ENCODE measurements at places on chromosomes 3 and 15.

GRCh38 chr3:162134571-162134970 lies 638.0 kb downstream of the OTOL1 start:
- no peak for DNase-seq

DNA sequence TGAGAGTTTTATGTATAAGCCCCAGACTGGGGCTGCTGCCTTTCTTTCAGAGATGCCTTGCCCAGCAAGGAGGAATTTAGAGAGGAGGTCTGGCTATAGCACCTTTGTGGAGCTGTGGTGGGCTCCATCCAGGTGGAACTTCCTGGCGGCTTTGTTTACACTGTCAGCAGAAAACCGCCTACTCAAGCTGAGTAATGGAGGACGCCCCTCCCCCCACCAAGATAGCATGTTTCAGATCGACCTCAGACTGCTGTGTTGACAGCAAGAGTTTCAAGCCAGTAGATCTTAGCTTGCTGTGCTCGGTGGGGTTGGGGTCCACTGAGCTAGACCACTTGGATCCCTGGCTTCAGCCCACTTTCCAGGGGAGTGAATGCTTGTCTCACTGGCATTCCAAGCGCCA lies 155.6 kb downstream of the STXBP5L start:
- no peak for DNase-seq

DNA sequence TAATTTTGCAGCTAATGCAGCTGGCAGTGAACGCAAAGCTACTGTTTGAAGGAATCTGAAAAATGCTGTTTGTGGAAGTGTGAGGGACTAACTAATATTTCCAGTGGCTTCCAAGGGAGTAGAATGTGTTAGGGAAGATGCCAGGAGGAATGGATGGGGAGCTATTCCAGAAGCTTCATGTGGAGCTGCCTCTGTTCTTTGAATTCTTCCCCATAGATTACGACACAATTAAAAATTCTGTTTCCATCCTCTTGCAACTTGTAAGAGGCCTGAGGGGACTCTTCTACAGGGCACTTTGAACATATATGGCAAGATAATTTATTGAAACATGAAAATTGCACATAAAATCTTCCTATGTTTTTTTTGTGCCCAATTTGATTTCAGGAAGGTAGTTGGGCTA lies 74.3 kb upstream of the CTXND1 start:
- no peak for DNase-seq

DNA sequence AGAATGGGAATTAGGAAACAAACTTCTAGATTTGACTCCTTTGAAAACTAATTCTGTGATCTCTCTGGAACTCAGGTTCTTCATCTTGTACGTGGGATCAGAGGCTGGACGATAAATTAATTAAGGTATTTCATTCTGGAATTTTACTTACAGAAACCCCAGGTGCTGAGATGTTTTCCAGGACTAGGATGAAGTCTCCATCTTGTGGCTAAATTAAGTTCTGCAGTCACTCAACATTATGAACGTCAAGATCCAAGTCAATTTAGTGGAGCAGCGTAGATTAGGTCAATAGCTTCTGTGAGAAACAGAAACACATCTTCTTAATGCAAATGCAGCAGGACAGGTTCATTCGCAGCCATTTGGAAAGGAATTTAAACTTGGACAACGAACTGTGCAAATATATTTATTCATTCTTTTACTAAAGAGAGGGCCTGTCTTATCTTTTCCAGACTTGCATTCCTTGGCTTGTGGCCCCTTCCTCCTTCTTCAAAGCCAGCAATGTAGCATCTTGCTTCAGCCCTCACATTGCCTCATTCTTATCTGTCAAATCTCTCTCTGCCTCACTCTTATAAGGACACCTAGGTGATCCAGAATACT lies 26.7 kb upstream of the TMC3 start:
- DNase-seq, result no peak

DNA sequence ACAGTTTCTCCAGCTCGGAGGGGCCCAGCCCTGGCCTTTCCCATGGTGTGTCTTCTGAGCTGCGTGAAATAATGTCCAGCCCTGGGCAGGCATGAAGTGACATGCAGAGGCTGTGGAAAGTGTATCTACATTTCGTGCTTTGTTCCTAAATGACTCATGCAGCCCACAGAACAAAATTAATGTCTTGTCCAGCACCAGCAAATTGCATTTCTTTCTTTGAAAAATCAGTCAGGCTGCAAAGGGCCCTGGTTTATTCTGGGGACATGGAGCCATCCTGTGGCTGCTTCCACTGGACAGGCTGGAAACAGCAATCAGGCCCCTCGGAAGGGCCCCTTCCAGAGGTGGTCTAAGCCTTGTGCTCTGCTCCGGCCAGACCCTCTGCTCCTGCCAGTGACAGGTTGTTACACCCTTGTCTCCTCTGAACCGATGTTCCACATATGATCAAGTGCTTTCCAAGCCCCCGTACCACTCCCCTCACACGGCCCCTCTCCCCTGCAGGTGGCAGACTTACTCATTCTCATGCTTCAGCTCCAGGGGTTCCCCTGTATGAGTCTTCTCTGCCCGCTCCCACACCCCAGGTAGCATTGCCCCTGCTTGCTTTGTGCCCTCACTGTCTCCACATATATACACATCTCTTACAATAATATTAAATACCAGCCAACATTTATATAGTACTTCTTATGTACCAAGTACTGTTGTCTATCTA lies 33.7 kb downstream of the CRYGS start:
- no peak for DNase-seq

DNA sequence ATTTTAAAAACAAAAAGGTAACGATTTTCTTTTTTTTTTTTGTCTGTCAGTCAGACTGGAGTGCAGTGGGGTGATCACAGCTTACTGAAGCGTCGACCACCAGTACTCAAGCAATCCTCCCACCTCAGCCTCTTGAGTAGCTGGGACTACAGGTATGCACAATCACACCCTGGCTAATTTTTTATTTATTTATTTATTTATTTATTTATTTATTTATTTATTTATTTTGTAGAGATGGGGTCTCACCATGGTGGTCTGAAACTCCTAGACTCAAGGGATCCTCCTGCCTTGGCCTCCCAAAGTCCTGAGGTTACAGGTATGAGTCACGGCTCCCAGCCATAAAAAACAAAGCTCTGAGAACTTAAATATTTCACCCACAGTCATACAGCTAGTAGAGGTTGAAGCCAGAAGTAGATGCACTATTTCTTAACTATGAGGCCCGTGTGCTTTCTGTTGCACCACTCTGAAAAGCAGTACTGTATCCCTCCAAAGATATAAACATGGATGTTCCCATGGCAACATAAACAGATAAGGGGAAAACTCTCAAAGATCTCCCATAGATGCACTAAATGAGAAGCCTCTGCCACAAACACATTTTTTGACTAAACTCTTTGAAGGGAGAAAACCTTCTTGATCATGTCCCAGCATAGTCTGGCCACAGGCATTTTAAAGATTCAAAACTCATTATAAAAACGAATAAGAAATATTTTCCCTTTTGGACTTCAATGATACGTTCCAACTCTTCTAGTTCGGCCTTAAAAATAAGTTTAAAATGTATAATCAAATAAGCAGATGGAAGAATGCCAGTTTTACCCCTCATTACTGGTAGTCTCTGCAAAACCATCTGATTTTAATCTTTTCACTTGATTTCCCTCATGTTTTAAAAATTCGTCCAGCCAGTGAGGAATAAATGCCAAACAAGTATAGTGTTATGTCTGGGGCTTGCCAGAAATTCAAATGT lies 162.3 kb upstream of the ARHGEF26 start:
- DNase-seq, result no peak

- no peak for DNase-seq
These were observed 101.7 kb downstream of the IGSF11 start for GRCh38 chr3:118932822-118933558.

DNA sequence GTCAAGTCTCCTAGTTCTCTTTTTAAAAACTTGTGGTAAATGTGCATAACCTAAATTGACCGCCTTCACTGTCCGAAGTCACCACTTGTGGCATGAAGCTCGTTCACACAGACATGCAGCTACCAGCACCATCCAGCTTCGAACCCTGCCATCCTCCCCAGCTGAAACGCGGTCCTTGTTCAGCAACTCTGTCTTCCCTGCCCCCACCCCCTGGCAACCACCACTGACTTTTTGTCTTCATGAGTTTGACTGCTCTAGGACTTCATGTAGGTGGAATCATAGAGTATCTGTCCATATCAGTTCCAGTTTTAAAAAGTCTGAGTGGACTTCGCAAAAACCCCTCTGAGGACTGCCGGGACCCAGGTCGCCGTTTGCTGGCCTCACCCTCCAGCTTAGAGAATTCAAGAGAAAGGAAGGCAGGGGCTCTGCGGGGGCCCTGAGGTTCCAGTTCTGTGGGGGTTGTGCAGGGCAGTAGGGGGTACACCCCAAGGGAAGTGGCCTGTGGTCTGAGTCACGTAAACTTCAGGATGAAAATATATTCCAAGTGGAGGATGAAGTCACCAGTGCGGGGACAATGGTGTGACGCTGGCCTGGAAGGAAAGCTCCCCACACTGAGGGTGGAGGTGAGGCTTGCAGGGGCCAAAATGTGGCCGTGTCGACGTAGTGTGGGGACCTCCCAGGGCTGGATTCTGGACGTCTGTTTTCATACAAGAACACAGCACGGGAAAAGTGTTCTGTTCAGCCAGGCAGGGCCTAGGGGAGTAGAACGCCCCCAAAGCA lies 67.6 kb downstream of the ABTB1 start:
- DNase-seq, result no peak

GRCh38 chr15:91411586-91411985 lies 311.5 kb downstream of the SV2B start:
- DNase-seq, result no peak

DNA sequence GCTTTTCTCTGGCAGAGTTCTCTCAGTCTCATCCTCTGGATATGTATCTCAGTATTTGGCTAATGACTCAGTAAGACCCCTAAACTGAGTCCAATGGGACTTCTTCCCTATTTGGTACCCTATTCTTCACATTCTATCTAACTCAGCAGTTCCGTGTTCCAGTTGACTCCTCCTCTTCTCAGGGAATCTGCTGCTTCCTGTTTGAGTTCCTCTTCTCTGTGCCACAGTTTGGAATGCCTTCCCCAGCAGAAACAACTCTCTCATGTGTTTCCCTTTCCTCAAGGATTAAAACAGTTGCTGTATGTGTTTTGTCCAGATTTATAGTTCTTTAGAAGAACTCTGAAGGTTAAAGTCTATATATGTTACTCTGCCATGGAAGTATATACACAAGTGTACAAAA lies 344.0 kb upstream of the RARB start:
- DNase-seq, result no peak

- no peak for DNase-seq
These were observed 245.5 kb upstream of the MDFIC2 start for GRCh38 chr3:70557976-70558375.

DNA sequence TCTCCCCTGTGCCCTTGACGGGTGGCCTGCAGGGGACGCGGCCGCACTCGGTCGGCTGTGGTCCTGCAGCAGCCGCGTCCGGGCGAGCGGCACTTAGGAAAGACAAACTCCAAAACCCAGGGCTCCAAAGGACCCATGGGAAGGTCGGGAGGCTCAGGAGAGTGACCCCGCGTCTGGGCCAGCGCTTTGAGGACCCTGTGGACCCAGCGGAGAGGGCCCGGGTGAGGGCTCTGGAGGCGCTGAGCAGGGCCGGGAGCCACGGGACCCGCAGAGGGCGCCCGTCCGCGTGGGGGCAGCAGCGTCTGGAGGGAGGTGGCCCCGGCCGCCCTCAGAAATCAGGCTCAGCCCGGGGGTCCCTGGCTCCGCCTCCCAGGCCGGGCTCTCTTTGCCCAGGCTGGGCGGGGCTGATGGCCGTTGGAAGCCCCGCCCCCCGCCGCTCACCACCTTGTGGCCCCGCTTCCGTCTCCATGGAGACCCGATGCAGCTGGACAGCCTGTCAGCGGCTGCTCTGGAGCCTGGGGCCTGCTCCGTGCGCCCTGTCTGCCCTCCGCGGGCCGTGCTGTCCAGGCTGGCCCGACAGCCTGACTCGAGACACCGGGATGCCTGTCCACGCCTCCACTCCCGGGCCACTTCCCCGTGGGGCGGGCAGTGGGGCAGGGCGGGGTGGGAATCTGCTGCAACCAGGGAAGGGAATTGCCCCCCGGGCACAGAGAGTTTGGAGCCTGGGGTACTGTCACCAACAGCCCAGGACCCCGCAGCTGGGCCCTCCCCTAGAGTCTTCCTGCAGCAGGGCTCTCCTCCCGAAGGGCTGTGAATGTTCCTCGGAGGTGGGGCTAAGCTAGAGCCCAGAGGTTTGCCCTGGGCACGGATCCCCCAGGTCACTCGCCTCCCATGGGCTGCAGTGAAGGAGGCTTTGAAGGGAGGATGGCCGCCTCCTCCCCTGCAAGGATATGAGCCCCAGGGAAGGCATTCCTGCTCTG lies 34.8 kb upstream of the RPL32 start:
- peak; percentile 25 for DNase-seq

All from stimulated activated naive CD8-positive, alpha-beta T cell treated with anti-CD3 and anti-CD28 coated beads, Interleukin-15, amount 100 ng/mL, for 72 hours (primary cell).